ENCODE measurements at places on chromosomes 1 and 21. TPM values are rescaled to one million over a fixed set of nuclear protein-coding genes. Genes with fewer than 3 reads are reported as not detected.

DNA sequence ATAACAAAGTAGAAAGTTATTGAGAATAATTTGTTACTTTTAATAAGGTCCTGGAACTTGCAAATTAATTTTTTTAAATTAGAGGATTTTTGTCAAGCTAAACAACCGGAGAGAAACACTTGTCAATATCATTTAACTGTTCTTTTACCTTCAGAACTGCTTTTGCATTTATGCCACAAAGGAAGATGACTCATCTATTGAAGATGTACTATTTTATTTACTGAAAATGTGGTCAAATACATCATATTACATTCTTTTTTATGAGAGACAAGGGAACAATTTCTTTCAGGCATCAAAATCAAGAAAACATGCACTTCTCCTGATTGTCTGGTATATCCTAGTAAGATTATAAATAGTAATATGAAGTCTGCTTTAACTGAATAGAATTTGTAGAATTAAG lies 558.2 kb upstream of the PRMT6 start:
- DNase-seq: no peak

C1orf210 gene
- total RNA-seq: 43.9 TPM

GRCh38 chr1:229885568-229886495 lies 181.2 kb upstream of the GALNT2 start:
- DNase-seq: no peak

DNA sequence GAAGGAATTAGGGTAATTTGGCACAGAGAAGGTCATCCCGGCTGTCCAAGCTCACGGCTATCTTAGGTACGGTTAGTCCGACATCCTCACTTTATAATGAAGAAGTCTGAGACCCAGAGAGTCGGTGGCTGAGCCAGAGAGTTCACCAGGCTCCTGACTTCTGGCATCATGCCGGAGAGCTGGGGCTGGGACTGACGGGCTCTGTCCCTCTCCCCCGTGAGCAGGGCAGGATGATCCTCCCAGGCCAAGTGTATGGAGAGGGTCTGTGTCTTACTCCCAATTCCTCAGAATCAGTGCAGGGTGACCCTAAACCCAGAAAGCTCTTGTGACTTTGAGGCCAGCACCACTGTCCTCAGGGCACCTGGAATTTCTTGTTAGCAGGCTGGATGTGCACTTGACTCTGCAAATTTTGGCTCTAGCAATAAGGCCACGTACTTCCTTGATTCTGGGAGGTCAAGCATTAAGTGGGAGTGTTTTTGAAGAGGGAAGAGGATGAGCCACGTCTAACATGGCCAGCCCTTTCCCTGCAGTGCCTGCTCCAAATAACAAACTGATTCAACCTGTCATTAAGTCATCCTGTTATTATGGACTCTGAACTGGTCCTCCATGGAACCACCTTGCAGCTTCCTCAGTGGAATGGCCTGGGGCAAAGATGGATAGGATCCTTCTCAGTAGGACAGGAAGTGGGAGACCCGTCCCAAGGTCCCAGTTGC lies 20.8 kb upstream of the BTG2 start:
- no peak for DNase-seq

COG2 gene
- 46.2 TPM for total RNA-seq

DNA sequence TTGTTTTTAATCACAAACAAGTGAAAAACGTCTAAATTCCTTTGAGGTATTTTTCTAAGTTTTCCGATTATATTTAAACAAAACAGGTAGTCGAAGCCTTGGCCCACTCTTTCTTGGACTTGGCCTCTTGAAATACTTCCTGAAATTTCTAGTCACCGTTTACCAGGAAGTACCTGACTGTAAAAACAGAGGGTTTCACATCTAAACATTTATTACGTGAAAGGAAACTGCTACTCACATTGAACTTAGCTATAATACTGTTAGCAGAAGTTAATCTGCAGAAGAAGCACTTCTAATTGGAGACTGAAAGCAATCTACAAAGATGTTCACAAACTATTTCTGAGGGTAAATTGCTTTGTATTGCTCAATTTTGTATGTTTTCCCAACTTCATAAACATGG lies 526.0 kb upstream of the ADGRL4 start:
- DNase-seq: no peak

DNA sequence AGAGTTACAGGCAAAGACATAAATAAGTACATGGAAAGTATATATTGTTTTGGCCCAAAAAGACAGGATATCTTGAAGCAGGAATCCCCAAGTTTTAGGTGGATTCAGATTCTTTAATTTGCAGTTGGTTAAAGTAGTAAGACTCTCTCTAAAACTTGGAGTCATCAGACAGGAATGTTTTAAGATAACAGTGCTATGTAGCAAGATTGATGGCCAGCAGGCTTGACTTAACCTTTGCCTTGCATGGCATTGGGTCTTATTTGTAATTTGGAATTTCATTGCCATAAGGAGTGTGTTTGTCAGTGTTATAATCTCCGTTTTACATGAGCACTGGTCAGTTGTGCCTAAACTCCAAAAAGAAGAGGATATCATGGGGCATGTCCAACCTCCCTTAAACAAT lies 727.6 kb upstream of the CHRM3 start:
- DNase-seq: peak; percentile 11

DNA sequence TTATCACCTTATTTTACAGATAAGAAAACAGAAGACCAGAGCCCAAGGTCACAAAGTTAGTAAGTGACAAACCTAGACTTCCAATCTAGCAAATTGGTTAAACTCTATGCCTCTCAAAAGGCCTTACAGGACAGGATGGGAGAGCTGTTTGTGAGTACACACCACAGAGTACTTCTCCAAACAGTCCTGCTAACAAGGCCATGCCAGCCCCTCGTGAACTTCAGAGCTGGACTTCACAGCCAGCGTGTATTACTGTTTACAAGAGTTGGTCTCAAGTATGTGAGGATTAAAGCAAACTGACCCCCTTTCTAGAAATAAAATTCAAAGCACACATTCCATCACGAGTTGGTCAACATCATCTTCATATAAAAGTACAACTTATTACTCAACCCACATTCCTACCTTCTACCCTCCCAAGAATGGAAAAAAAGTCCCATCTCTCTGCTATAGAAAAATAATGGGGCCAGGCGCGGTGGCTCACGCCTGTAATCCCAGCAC lies 19.8 kb upstream of the UBR4 start:
- DNase-seq: no peak

DNA sequence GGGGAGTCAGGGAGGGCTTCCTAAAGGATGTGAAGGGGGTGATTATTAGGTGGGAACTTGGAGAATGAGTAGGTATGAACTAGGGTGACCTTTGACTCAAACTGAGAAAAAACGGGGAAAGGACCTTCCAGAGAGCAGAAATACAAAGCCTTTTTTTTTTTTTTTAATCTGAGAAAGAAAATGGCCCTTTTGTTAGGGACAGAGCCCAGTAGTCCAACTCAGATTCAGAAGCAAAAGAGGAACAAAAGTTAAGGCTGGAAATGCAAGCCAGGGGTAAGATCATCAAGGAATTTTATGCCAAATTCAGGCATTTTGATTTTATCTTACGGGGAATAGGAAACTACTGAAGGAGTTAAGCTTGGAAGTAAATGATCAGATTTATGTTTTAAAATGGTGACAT lies 96.0 kb upstream of the SMYD2 start:
- no peak for DNase-seq

Measured in hepatocyte (in vitro differentiated cells).